ENCODE measurements at places on chromosomes 16 and 17. TPM values are rescaled to one million over a fixed set of nuclear protein-coding genes. Genes with fewer than 3 reads are reported as not detected.

GRCh38 chr17:67525239-67526135 is 148.4 kb downstream of the PITPNC1 start:
- DNase-seq = no peak

GRCh38 chr16:53566552-53567245 is 63.7 kb upstream of the AKTIP start:
- DNase-seq = no peak

DNA sequence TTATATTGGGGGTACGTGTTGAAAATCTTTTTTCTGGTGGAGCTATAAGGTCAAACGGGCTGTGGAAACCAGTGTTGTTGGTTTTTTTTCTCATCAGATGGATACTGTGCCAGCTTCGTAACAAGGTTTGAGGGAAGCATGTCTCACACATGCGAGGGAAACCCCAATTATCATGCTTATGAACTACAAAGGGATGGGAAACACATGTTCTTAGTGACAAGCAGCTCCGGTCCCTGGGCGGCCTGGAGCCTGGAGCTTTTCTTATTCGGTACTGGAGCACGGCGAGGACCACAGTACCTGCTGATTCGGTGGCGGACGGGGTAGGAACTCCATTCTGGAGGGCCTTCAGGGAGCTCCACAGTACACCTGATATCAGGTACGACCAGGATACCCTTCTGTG is 12.5 kb downstream of the SLC43A2 start:
- no peak for DNase-seq

- DNase-seq = no peak
Measured at GRCh38 chr17:55585629-55586028, 74.4 kb upstream of the SMIM36 start.

- DNase-seq = no peak
Measured at GRCh38 chr16:57893217-57893558, 77.7 kb downstream of the CNGB1 start.

- DNase-seq = no peak
Measured at GRCh38 chr17:15278380-15278779, 13.3 kb upstream of the PMP22 start.

DNA sequence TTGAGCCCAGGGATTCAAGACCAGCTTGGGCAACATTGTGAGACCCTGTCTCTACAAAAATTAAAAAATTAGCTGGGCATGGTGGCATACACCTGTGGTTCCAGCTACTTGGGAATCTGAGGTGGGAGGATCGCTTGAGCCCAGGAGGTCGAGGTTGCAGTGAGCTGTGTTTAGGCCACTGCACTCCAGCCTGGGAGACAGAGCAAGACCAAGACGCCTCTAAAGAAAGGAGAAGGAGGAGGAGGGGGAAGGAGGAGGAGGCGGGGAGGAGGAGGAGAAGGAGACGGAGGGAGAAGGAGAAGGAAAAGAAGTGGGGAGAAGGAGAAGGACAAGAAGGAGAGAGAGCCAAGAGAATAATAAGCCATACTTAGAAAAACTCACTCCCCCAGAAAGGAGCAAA is 35.9 kb downstream of the STXBP4 start:
- no peak for DNase-seq

DNA sequence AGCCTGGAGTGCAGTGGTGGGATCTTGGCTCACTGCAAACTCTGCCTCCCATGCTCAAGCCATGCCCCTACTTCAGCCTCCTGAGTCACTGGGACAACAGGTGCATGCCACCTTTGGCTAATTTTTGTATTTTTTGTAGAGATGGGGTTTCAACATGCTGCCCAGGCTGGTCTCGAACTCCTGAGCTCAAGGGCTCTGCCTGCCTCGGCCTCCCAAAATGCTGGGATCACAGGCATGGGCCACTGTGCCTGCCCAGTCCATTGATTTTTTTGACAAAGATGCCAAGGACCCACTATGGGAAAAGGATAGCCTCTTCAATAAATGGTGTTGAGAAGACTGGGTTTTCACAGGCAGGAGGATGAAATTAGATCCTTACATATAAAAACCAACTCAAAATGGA is 10.8 kb upstream of the ADCY7 start:
- no peak for DNase-seq

DNA sequence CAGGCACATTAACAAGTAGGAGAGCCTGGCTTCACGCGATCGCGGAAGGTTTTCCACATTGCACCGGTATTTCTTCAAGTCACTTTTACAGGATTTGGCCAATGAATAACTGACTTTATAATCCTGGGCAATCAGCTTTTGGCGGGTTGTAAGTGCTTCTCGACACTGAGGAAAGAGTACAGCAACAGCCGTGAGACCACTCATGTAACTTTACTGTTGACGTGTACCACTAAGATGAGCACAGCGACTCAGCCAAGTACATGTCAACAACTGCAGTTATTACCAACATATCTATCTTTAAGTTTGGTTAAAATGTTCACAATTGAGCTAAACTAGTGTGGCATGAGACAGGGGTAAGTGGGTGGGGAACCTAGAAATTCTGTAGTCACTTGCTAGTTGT is 71.7 kb upstream of the CLEC18B start:
- DNase-seq = no peak

- no peak for DNase-seq
Measured at GRCh38 chr17:3448059-3448665, 14.5 kb upstream of the OR1E2 start.

The PPY gene
- total RNA-seq = not detected

The ANKRD13B gene
- 5.2 TPM for total RNA-seq

The SLC25A11 gene
- total RNA-seq = 72.6 TPM
